ENCODE measurements at places on chromosomes 12 and 14.

DNA sequence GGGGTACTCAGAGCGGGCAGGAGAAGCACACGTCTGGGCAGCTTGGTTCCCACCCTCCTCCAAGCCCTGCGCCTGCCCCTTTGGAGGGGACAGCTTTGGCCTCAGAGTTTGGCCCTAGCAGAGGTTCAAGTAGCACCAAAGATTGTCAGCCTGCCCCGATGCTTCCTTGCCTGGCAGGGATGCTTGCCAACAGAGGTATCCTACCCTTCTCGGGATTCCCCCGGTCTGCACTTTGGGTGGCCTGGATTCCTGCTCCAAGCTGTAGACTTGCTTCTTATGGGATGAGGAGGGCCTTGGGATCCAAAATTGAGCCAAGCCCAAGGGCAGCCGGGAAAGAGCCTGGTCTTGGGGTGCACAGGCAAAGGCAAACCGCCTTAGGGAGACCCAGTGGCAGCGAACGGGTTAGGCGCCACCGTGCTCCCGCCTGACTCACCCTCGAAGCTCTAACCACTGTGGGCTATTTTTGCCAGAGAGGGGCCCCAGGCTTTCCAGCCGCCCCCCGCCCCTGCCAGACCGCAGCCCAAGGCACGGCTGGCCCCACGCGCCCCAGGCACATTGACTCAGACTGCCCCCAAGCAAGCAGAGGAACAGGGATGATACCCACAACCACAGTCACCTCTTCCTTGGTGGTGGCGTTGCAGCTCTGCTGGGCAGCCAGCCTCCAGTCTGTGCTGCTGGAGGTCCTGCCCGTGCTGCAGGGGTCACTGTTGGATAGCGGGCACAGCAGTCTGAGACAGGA is 847 bp upstream of the WNT10B start:
- DNase-seq: no peak

- DNase-seq: no peak
Observed at GRCh38 chr12:41460906-41461305, 272.8 kb downstream of the PDZRN4 start.

DNA sequence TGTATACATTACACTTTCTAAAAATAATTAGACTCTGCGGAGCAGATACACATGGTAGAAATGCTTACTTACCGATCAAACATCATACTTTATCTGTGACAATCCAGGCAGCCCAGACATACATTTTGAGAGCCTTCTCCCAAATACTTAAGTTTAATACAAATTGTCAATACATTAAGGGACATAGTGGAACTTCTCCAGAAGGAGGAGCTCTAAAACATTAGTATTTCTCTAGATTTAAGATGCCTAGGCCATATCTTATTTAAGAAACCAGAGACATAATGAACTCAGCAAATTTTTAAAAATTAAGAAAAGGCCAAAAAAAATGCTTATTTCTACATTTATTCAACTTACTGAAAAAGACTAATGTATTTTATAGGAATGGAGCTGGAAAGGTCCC is 16.1 kb downstream of the ACSM4 start:
- DNase-seq: no peak

DNA sequence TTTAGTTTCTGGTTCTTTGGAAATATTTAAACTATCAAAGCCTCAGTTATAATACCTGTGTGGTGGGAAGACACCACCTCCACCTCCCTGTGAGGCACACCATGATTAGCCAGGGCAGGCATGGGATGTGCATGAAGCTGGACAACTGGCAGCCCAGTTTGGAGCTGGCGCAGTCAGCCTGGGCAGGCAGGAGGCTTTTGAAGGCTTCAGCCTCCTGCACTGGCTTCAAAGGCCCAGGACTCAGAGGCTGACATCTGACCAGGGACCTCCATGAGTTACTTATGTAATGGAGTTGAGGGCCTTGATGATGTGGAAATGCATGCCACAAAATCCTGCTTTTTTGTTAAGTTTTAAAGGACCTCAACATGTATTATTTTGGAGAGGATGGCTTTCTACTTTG is 30.3 kb downstream of the C14orf132 start:
- no peak for DNase-seq

DNA sequence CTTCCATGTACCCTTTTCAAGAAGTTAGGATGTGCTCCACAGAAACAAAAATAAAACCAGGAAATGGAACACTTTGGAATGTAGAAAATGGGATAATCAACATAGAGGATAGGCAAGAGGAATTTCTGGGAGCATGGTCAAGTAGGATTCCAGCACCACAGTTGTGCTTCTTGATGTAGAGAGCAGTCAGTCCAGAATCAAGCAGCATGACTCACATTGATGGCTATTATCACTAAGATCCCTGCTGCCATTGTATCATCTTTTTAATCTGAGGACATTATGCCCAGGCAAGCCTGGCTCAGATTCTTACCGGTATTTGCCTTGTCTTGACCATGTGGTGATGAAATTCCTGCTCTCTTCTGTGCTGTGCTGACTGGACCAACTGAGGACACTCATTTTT is 5.7 kb downstream of the ETFRF1 start:
- DNase-seq: no peak

Data from stimulated activated CD4-positive, alpha-beta T cell treated with anti-CD3 and anti-CD28 coated beads, TNF-alpha, amount 100 ng/mL, for 1 hour (primary cell).